ENCODE measurements at places on chromosomes 4 and X.

GRCh38 chr4:48022192-48022799, 5.7 kb downstream of the NIPAL1 start:
- DNase-seq: no peak

DNA sequence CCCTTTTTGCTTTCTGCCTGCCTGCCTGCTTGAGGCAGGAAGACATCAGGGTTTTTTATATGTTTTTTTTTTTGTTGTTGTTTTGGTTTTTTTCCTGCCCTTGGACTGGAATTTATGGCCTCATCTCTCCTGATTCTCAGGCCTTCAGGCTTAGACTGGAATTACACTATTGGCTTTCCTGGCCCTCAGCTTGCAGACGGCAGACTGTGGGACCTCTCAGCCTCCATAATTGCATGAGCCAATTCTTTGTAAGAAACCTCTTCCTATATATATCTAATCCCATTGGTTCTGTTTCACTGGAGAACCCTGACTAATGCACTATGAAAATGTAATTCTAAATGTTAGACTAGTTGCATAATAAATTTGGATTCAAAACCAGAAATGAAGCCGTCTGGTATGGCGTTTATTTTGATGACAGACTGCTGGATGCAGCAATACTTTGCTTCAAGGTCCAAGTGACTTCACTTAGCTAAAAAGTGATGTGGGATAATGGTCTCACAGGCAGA, 59.0 kb downstream of the SEL1L3 start:
- DNase-seq: no peak

DNA sequence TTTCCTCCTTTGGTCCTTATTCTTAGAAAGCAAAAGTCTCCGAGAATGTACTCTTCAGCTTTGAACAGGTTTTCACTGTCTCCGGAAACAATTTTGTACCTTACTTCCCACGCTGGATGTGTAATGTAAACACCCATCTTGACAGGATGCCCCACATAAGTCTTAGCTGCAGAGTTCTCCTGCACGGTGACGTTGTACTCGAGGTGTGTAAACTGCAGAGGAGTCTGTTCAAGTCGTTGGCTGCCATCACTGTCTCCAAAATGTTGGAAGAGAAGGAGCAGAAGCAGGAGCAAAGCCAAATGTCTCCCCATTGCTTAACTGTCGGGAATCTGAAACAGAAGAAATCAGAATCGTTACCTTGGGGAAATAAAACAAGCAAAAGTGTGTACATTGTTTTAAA, 14.1 kb downstream of the FAT1 start:
- no peak for DNase-seq

GRCh38 chr4:125070861-125071260, 243.9 kb upstream of the FAT4 start:
- DNase-seq: no peak

DNA sequence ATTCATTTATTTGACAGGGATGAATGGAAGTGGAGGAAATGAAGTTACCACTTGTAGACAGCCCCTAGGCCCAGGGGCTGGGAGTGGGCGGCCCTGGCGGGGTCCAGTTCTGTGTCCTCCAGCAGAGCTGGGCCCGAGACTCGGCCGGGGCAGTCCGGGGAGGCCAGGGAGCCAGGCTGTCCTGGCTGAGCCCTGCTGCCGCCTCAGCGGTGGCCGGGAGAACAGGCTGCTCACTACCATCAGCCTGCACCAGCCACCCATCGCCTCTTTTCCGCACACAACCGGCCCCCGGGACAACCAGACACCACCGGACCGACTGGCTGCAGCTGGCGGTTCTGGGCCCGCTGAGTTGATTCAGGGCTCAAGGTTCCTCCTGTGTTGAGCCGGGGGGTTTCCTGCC, 25.6 kb downstream of the CLDN34 start:
- DNase-seq: no peak

GRCh38 chrX:143437439-143437838, 79.8 kb downstream of the SPANXN3 start:
- DNase-seq: no peak

DNA sequence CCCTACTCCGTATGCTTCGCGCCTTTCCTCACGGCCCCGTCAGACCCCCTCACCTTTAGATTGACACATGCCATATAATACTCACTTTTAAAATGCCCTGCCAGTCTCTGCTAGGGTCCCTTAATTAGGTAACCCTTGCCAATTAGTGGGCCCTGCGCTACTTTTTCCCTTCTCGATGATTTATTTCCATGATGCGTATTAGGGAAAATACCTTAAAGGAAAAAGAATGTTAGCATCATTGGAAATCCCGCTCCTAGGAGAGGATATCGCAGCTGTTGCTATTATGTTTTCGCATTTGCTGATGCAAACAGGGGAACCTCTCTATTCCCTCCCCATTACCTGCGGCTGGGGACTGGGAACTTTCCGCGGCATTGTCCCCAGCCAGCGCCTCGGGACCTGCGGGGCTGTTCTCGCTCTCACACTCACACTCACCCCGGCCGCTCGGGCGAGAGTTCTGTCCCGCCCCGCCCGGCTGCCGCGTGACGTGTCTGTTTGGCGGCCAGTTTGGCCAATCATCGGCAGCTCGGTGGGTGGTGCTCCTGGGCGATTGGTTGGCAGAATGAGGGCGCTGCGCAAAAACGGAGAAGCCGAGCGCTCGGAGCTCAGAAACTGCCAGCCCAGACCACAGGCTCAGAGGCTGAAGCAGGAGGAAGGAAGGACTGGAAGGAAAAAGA, at the start of gene PCDH10:
Gene PCDH10, plus strand, starts transcription at position 605 of the 674 bp plus-strand sequence. CDS start 847 bp downstream, outside the sequence.
- no peak for DNase-seq

GRCh38 chr4:188018262-188018661, 22.7 kb downstream of the ZFP42 start:
- no peak for DNase-seq

GRCh38 chrX:106611317-106611678, 480 bp upstream of the RADX start:
- no peak for DNase-seq

DNA sequence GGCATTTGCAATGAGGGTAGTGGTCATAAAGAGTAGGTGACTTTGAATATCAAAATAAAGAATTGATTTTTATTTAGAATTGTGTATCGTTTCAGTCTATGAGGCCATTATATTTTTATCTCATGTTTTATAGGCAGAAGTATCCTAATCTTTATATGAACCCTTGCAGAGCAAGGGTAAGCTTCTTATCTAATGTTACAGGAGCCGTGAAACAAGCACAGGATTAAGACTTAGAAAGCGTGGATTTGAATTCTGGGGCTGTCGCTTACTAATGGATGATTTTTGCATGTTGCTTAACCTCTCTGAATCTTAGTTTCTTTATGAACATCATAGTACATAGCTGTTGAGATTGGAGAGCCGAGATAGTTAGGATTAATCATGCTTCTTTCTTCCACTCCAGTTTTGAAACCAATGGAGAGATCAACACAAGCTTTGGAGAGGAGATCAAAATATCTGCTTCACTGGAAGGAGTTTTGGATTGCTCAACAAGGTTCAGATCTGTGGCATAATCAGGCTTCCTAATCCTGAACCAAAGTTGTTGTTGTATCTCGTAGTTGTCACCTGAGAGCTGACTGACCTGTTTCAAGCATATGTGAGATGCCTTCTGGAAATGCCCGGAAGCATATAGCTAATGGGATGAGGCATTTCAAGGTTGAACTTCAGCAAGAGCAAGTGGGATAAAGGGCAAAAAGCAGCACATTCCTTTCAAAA, 166.9 kb upstream of the GK2 start:
- DNase-seq: no peak

DNA sequence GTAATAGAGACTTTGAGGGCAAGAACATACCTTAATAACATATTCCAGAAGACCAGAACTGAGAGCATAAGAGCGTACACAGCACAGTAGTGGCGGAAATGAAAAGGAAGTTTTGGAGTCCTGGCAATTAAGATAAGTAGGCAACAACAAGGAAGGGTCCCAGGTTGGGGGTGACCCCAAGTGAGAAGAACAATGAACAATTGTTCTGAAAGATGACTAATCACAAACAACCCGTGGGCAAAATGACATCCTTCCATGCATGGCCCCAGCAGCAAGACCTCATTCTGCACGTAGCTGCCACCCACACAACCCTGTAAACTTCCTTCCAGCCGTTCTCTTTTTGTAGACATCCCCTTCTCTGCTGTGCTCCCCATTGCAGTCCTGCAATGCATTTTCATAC, 384.4 kb upstream of the PABPC4L start:
- no peak for DNase-seq

DNA sequence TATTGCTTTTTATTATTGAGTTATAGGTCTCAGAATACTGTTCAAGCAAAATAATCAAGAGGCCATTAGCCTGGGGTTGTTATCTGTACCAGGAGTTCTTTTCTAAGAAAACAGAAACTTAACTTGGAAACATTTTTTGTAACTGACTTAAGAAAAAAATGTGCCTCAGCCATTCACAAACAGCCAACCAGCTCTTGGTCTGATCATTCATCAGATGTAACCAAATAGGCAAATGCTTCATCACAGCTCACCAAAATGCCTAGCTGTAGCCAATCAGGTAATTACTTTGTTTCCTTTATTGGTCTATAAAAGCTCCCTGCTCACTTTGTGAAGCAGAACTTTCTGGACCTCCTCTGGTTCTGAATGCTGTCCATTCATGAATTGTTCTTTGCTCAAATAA, 387.7 kb downstream of the FAT4 start:
- no peak for DNase-seq

GRCh38 chr4:138226351-138226750, 15.8 kb downstream of the SLC7A11 start:
- DNase-seq: no peak

Measured in stimulated activated CD8-positive, alpha-beta memory T cell treated with anti-CD3 and anti-CD28 coated beads, Interleukin-4, amount 100 ng/mL, for 4 hours (primary cell).